ENCODE measurements at places on chromosomes 1 and 21. TPM values are rescaled to one million over a fixed set of nuclear protein-coding genes. Genes with fewer than 3 reads are reported as not detected.

Gene CHI3L2
- 13.9 TPM for total RNA-seq

GRCh38 chr21:18252680-18253079 lies 8.0 kb downstream of the CHODL start:
- DNase-seq = no peak
- H3K36me3 ChIP-seq = no peaks in the 10 kb centered on the region
- H3K27ac ChIP-seq = no peak overlapping the region
- no peaks in the 10 kb centered on the region for H3K27me3 ChIP-seq
- H3K4me3 ChIP-seq = no peak overlapping the region
- H3K4me1 ChIP-seq = no peaks in the 10 kb centered on the region

- H3K4me3 ChIP-seq = no peak overlapping the region
- no peak overlapping the region for H3K27ac ChIP-seq
- DNase-seq = no peak
These were observed 20.7 kb upstream of the DNASE2B start for GRCh38 chr1:84377480-84378095.

Gene LIN28A
- not detected for total RNA-seq

DNA sequence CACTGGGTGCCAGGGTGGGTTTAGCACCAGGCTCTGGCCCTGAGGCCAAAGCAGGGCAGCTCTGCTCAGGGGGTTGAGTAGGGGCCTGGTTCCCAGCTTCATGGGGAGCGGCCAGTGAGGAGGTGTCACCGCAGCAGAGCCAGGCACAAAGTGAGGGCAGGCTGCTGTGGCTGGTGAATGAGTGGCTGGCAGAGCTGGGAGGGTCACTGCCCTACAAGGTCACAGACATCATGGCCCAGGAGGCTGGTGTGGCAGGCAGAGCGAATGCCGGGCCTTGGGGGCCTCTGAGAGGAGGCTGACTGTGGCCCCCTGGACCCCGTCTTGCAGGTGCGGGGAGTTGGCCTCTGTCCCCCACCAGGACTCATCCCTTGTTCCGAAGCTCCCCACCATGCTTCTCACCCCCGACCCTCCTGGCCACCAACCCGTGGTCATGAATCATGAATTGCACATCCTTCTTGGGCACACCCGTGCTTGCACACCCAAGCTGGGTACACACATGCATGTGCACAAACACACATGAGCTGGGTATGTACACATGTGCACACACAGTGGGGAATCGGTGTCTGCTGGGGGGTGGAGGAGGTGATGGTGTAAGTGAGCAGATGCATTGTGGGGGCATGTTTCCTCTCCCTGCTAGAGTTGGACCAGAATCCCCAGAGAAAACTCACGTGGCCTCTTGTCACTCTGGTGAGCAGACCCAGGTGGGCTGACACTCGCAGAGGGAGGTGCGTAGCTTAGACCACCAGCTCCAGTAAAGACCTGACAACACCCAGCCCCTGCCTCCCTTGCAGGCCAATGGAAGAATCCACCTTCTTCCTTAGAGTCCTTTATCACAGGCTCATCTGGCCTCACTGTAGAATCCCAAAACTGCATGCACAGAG lies 4.8 kb upstream of the GNB1 start:
- no peak overlapping the region for H3K27ac ChIP-seq
- peaks cover 64% of the 10 kb centered on the region for H3K4me1 ChIP-seq
- no peaks in the 10 kb centered on the region for H3K27me3 ChIP-seq
- DNase-seq = no peak
- no peak overlapping the region for H3K4me3 ChIP-seq

Gene CRABP2
- 4.2 TPM for total RNA-seq

DNA sequence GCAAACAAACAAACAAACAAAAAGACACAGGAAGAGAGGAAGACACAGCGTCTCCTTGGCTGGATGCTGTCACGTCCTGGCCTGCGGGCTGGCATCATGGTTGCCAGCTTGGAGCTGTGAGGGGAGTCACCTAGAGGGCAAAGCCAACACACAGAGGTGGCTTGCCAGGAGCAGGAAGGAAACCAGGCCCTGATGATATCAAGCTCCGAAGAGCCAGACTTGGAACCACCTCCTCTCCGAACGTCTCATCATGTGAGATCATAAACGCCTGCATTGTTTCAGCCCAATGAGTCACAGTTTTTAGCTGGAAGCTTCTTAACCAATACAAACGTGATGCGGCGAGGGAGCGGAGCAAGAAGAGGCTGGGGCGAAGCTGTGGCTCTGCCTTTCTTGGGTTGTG lies 8.7 kb downstream of the PLA2G2D start:
- H3K27ac ChIP-seq = no peak overlapping the region
- no peak for DNase-seq
- no peaks in the 10 kb centered on the region for H3K36me3 ChIP-seq
- H3K4me3 ChIP-seq = no peak overlapping the region

Gene CD1B
- not detected for total RNA-seq

GRCh38 chr1:17923666-17924065 lies 168.5 kb downstream of the ACTL8 start:
- no peak for DNase-seq
- H3K4me1 ChIP-seq = no peaks in the 10 kb centered on the region
- no peak overlapping the region for H3K27ac ChIP-seq
- peaks cover 19% of the 10 kb centered on the region for H3K27me3 ChIP-seq

DNA sequence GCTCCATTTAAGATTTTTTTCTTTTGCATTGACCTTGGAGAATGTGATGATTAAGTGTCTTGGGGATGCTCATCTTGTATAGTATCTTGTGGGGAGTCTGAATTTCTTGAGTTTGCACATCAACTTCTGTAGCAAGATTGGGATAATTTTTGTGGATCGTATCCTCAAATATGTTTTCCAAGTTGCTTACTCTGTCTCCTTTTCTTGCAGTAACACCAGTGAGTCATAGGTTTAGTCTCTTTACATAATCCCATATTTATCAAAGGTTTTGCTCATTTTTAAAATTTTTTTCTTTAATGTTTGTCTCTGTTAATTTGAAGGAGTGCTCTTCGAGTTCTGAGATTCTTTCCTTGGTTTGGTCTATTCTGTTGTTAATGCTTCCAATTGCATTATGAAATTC lies 41.7 kb upstream of the ANGPTL1 start:
- H3K27ac ChIP-seq = no peak overlapping the region
- no peak for DNase-seq
- H3K4me3 ChIP-seq = no peak overlapping the region
- no peaks in the 10 kb centered on the region for H3K4me1 ChIP-seq
- H3K36me3 ChIP-seq = no peaks in the 10 kb centered on the region

Gene KCNK2
- total RNA-seq = not detected

Gene TFF2
- total RNA-seq = not detected

DNA sequence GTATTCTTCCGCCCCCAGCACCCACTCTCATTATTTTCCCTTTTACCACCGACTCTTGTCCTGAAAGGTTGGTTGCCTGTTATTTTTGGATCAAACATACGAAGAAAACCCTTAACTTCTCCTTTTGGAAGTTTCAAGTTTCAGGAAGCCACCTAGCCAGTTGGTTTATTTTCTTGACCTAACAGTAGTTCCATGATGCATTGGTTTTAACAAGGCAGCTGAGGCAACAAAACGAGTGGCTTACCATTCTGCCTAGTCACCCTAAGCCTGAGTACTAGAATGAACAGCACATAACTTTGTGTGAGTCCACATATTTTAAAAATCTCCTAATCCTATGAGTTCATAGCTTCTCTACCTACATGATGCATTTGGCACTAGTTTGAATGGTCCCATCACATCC lies 28.9 kb downstream of the OLFM3 start:
- H3K27ac ChIP-seq = no peak overlapping the region
- no peaks in the 10 kb centered on the region for H3K27me3 ChIP-seq
- H3K4me1 ChIP-seq = no peaks in the 10 kb centered on the region
- no peak overlapping the region for H3K4me3 ChIP-seq
- no peaks in the 10 kb centered on the region for H3K36me3 ChIP-seq

DNA sequence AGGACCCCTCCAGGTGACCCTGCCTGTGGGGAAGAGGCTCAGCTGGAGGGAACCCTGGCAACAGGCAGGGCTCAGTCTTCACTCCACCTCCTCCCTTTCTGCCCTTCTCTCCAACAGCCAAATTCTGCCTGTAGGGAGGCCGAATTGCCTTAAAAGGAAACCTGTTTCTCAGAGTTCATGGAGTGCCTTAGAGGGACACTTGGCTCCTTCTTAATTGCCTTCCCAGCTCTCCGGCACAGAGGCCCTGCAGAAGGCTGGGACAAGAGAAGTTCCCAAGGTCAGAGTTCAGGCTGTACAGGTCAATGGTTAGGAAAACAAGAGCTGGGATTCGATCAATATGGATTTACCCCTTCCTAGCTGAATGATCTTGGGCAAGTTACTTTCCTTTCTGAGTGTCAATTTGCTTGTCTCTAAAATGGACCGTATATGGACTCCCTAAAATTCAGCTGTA lies 6.2 kb downstream of the CSRP1 start:
- DNase-seq = no peak
- H3K27me3 ChIP-seq = no peaks in the 10 kb centered on the region
- peaks cover 19% of the 10 kb centered on the region for H3K4me1 ChIP-seq
- peaks cover 17% of the 10 kb centered on the region for H3K36me3 ChIP-seq

Gene COL16A1
- not detected for total RNA-seq

Gene S100A2
- not detected for total RNA-seq

Gene GNG4
- not detected for total RNA-seq

DNA sequence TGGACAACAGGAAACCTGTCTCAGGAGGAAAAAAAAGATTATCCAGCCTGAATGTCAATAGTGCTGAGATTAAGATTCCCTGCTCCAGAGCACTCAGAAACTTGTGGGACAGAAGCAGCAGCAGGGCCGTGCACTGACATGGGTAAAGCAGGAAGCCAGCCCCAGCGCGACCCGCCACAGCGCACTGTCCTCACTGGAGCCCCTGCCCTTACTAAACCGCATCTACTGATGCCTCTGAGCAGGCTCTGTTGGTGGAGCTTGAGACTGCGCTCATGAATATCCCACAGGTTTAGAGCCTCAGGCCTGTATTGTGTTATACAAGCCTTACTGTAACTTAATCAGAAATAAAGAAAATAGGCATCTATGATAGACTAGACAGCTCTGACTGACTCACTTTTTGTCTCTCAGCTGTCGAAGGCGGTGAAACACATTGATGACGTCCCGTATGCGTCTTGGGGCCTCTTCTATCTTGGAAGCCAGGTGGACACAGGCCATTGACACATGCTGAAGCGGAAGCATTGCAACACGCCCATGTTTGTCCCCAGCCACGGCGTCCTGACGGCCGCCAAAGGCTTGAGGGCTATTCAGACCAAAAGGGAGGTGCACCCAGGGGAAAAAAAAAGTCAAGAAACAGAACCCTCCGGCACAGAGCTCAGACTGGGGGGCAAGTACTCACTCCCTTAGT lies 1.2 kb downstream of the CCNL2 start:
- no peak overlapping the region for H3K27ac ChIP-seq
- no peaks in the 10 kb centered on the region for H3K27me3 ChIP-seq
- H3K4me1 ChIP-seq = peaks cover 49% of the 10 kb centered on the region
- H3K4me3 ChIP-seq = peak overlapping the region; percentile 81

DNA sequence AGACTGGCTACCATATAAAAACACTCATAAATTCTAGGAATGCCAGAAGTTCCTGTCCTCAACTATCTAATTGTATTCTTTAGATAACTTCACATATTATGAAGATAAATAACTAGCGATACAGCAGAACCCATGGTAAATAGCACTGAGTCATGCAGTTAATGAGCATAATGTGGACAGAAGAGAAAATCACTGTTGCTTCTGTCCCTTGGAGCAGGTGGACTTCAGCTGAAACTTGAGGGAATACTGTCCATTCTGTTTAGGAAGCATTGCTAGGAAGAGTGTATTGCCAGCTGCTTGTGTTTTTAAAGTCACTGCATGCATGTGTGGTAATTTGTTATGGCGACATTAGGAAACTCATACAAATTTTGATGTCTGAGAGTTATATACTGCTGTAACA lies 854.4 kb downstream of the LTN1 start:
- no peak for DNase-seq
- H3K27ac ChIP-seq = no peak overlapping the region
- H3K36me3 ChIP-seq = no peaks in the 10 kb centered on the region
- H3K27me3 ChIP-seq = no peaks in the 10 kb centered on the region
- H3K4me1 ChIP-seq = no peaks in the 10 kb centered on the region

DNA sequence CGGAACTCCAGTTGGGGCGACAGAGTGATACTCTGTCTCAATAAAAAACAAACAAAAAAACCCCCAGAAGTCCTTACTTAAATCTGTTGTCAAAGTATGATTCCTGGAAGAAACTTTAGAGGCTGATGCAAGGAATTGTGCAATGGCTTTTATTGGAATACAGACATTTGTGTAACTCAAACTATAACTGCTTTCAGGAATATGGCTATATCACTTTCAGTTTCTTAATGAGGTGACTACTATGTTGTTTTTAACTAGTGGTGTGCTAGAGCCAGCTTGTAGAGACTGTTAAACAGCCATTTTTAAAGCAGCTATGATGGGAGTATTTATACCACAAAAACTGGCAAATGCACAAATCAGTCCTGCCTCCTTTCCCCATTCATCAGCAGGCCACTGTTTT lies 22.7 kb upstream of the DNAJC28 start:
- DNase-seq = no peak
- peaks cover 77% of the 10 kb centered on the region for H3K36me3 ChIP-seq
- no peaks in the 10 kb centered on the region for H3K4me1 ChIP-seq
- H3K27me3 ChIP-seq = no peaks in the 10 kb centered on the region
- no peak overlapping the region for H3K27ac ChIP-seq

DNA sequence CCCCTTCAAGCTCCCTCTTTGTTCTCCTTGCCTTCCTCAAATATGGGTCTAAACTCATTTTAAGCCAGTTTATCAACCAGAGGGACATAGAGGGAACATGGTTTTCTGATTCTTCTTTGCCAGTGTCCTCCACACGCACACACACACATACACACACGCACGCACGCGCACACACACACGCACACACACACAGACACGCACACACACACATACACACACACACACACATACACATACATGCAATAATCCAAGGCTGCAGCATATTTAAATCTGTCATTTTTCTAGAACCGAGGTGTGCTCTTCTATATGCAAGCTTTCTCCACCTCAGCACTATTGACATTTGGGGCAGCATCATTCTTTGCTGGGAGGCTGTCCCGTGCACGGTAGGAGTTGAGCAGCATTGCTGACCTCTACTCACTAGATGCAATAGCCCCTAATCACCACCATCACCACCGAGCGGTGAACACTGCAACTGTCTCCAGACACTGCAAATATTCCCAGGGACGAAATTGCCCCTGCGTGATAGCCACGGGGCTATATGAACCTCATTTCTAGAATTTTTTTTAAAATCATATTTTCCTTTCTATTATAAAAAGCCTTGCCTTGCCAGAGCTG lies 8.0 kb downstream of the TNFRSF9 start:
- no peak overlapping the region for H3K27ac ChIP-seq
- DNase-seq = no peak
- H3K27me3 ChIP-seq = peaks cover 6% of the 10 kb centered on the region
- H3K4me1 ChIP-seq = peaks cover 15% of the 10 kb centered on the region
- H3K4me3 ChIP-seq = no peak overlapping the region

GRCh38 chr1:86915737-86916235 lies 1.4 kb downstream of the HS2ST1 start:
- H3K4me3 ChIP-seq = peak overlapping the region; percentile 90
- peak overlapping the region; percentile 74 for H3K27ac ChIP-seq
- peaks cover 20% of the 10 kb centered on the region for H3K4me1 ChIP-seq
- no peaks in the 10 kb centered on the region for H3K36me3 ChIP-seq
- H3K27me3 ChIP-seq = no peaks in the 10 kb centered on the region
- DNase-seq = no peak

Gene MAP1LC3C
- not detected for total RNA-seq
